ENCODE measurements at places on chromosomes 6 and 20.

DNA sequence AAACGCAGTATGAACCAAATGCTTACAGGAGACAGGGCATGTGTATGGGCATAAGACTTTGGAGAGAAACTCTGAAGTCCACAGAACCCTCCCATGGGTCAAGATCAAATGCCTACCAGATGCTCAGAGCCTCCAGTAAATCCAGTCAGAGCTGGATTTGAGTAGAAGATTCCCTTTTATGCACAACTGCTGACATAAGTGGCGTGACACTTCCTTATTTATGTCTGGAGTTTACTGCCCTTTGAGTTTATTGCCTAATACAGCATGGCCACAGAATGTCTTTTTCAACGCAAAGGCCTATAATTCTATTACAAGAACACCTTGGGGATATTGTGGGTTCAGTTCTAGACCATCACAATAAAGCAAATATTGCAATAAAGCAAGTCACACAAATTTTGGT is 220.0 kb upstream of the FOXQ1 start:
- DNase-seq, result no peak

- DNase-seq, result no peak
Observed at GRCh38 chr6:7540595-7540994, 876 bp upstream of the DSP start.

DNA sequence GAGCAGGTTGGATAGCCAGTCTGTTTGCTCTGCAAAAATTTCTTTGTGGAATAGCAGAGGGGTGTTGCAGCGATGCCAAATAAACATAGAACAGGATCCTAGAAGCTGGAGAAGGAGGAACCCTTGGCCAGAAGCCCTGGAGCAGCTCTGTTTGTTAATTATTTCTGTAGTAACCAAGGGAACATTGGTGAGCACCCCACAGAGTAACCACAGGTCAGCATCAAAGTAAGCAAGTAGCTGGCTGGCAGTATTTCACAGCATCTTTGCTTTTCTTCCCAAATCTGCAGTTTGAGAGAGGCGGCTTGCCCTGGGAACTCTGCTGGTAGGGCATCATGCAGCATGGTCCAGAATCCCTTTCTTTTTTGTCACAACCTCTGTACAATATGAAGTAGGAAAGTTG is 12.7 kb upstream of the APMAP start:
- no peak for DNase-seq

GRCh38 chr20:44961011-44961869 is 1.0 kb upstream of the TOMM34 start:
- DNase-seq, result no peak

- DNase-seq, result no peak
Observed at GRCh38 chr20:44485078-44485829, 9.6 kb downstream of the TTPAL start.

- no peak for DNase-seq
Observed at GRCh38 chr6:162373192-162373591, 354.4 kb downstream of the PRKN start.

GRCh38 chr6:136563386-136564152 is 13.3 kb upstream of the MAP7 start:
- no peak for DNase-seq

GRCh38 chr6:104705095-104705707 is 154.5 kb downstream of the HACE1 start:
- no peak for DNase-seq

GRCh38 chr20:61801428-61801827 is 264.3 kb downstream of the TAF4 start:
- DNase-seq, result no peak

DNA sequence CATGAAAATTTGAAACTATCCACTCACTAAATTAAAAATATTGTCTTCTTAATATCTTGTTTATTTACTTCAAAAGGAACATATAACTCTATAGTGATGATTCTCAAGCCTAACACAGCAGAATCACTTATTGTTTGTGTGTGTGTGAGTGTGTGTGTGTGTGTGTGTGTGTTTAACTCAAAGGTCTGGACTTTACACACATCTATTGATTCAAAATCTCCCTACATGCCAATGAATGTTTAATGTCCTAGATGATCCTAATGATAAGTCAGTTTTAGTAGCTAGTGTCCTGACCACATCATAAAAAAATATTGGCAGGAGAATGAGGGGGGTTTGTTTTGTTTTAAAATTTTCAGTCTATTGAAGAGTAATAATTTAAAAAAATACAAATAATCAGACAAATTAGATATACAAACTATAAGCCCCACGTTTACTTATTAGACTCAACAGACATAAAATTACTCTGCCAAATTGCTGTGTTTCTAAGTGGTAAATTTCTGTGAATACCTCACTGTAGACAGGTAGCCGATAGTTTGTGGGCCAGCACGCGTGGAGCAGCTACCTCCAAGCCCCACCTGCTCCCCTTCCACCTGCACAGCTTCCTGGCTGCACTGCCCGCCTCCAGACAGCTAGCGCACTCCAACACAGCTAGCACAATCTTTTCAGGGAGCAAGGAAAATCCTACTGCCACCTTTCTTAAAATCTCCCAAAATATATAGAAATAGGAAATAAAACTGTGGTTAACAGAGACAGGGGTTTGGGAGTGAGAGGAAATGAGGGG is 349.6 kb downstream of the PKHD1 start:
- no peak for DNase-seq

DNA sequence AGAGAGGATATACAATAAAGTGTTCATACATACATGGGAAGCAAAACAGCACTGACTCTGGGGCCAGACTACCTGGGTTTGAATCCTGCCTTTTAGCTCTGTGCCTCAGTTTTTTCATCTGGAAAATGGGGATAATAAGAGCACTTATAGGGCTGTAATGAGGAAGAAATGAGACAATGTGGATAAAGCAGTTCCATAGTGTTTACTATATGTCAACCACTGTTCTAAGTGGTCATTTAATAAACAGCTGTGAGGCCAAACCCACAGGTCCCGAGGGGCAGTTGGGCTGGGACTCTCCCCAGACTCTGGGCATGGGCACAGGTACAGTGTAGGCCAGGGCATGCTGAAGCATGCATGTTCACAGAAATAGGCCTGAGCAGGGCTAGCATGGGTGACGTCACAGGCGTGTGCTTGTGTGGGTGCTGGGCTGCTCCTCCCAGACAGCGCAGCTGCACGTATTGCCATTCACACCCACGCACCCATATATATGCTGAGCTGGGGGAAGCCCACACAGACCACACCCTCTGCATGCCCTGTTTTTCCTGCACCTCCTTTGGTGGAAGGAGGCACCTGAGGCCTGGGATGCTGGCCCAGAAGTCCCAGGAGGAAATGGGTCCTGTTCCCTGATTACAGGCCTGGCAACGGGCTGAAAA is 3.5 kb upstream of the PLCG1 start:
- no peak for DNase-seq

DNA sequence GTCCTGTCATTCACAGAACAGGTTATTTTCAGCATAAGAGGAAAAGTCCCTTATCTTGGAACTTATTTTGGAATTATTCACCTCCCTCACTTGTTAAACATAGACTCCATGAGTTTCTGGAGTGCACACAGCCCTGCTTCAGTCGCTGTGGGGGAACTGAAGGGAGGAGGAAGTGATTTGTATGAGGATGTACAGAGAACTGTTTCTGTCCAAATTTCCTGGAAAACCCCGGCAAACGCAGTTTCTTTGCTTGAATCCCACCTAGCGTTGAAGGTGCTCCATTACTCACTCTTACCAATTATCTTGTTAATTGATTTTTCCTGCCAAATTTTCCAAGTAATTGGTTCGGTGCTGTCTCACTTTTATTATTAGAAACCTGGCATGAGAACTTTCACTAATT is 78.0 kb upstream of the AGPAT4 start:
- DNase-seq, result no peak

- DNase-seq, result no peak
Observed at GRCh38 chr6:21213492-21213891, 380.1 kb upstream of the SOX4 start.

DNA sequence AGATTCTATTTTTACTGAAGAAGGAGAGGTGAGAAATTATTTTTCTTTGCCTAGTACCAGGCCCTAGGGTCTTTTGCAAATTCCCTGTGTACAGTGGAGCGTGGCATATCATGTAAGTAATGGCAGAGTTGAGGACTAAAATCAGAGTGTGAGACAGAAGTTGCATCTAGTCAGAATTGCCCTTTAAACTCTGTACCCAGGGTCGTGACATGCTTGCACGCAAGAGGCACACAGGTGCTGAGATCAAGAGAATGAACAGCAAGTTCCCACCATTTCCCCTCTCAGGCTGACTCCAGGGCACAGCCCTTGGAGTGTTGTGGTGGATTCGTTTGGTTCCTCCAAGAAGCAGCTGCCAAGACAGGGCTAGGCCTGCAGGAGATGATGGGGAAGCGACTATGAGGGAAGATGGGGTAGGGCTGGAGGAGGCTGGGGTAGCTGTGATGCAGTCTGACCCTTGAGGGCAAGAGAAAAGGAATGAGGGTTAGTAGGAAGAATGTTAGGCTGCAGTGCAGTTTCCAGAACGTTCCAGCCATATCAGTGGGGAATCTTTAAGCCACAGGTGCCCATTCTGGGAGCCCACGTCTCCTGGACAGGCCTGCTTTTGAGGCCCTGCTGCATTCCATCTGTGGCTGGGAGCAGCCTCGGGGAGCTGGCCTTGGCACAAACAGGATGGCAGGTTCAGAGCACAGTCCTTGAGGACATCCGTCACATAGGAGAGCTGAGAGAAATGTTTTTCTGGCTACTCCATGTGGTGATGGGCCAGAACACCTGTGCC is 6.9 kb downstream of the NELFCD start:
- DNase-seq, result no peak

DNA sequence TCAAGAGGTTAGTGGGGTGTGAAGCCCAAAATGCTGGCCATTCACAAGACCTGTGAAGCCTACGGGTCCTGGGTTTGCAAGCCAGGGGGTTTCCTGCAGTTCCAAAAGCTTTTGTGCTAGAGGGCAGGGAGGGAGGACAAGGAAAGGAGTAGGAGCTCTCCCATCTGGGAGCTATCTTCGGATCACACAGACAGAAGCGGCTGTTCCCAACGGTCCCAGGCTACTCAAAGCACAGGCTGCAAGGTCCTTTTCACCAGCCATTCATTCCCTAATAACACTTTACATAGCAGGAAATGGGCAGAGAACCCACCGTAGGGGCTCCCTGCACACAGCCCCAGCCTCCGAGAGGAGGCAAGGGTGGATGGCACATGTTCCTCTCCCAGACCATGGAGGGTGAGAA is 296.9 kb downstream of the FOXC1 start:
- no peak for DNase-seq

DNA sequence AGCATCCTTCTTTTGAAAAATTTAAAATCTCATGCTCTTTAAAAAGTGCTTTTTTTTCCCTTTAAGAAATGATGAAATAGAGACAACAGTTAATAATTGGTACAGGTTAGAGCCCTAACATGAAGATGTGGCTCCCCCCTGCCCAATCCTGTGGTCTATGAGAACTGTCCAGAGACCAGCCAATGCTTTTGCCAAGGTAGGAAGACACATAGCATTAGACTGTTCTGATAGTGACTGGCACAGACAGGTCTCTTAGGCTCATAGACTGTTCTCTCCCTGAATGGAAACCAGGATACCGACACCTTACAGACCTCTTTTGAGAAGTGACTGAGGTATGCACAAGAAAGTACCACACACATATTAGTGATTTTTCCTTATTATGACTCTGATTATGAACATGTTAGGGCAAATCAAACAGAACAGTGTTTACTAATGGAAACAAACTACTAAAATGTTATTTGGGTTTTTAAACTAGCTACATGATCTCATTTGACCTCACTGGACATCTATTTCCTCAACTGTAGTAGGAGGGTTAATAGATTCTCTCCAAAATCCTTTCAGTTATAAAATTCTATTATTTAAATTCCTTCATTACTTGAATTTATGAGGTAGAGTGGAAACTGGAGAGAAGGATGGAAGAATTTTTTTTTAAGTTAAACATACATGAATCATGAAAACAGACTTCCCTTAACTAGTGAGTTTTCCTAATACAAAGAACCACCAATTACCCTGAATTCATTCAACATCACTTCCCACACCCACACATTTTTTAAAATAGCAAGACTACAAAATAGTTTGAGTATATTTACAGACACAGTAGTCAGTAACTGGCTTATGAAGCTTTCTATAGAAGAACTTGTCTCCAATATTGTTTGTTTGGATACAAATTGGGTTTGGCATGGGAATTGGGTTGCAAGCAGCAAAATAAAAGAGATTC is 120.4 kb downstream of the OGFRL1 start:
- no peak for DNase-seq

DNA sequence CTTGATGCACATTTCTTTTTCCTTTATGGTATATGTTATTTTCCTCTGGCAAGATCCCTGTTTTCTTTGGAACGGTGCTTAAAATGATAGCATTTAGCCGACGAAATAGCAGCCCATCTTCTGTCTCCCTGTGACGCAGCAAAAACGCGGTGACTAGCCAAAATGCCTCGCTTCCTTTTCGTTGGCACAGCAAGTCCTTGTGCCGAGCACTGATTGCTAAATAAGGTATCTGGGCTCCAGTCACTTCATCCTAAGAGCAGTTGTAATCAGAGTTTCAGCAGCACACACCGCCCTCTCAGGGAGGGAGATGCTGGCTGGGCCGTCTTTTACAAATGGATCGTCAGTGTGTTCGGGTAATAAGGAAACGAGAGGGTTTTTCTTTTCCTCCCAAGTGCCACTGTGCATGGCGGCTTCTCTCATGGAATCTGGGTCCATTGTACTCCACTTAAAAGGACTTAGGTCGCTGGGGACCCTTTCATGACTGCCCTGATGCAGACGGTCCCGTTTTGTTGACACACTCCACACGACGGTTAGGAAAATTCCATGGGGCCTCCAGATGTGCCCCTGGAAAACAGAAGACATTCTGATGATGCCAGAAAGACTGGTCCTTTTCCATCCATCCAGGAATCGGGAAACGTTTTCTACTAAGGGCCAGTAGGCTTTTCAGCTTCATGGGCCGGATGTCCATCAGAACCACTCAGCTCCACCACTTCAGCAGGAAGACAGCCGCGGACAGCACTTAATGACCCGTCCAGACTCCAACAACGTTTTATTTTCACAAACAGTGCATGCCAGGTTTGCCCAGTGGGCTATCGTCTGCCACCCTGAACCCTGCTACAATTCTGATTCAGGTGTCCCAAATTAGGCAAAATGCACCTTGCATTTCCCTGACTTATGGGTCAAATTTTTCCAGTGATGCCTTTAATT is 185.5 kb downstream of the CDH4 start:
- peak; percentile 41 for DNase-seq

DNA sequence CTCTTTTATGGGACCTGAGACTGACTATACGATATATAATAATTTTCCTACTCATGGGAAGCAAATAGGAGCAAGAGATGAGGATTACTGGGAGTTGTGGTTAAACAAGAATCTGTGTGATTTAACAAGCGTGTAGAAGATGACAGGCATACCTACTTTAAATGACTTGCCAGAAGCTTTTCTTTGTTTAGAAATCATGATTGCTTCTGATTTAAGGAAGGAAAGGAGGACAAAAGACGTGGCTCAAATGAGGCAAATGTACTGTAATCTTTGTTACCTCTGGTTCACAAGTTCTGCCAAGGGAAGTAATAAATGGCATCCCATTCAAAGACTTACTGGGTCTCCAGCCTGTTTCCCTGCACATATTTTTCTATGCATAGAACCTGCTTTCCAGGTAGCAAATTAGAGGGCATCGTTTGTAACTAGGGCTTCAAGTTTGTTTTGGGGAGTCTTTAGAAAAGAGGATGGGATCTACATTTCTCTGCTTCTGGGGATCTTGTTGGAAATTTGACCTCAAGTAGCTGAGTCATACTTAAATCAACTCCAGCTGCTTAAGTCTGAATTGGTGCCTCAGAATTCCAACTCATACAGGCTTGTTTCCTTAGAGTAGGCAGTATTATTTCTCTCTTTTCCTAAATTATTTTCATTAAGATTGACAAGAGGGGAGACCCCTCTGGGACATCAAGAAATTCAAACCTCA is 2.9 kb upstream of the TRMT11 start:
- DNase-seq, result no peak

GRCh38 chr20:59413326-59413865 is 113.0 kb downstream of the EDN3 start:
- DNase-seq, result no peak

Measured in nucleus accumbens (tissue), 56 donors.